CD4-positive, alpha-beta T cell treated with Interferon alpha-2 for 1 hour (primary cell): ENCODE measurements at places on chromosomes 16 and 17.

GRCh38 chr16:5321930-5322329 lies 224.3 kb upstream of the EEF2KMT start:
- DNase-seq: no peak

DNA sequence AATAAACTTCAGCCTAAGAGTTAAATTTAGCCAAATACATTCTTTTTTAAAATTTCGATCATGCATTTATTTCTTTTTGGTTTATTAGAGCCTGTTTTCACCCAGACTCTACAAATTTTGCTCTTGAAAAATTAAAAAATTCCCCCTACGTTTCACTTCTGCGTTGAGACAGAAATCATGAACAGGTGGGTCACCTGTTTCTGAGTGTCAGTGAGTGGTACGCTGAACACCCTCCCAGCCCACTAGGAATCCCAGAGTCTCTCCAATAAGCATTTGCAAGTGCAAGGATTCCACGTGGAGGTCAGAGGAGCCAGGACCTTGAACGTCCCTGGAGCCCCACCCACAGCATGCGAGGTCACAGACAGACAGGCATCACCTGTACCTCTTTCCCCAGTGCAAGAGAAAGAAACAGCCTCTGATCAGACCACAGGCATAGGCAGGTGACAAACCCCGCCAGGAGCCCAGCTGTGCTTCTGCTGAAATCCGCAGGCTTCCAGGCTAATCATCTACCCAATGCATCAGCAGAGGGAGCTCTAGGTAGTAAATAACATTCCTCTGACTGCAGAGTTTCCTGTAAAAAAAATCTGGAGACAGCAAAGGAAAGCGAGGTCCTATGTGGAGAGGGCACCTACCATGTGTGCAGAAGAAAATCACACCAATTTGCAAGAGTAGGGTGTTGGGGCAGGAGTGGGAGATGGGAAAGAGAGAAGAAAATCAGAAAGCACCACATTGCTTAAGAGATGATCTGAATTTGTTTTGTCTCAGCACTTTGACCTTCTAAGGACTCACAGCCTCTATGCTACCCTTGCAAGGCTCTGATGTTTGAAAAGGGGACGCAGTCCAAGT lies 5.9 kb upstream of the XYLT1 start:
- no peak for DNase-seq

GRCh38 chr17:65183736-65184135 lies 46.6 kb downstream of the RGS9 start:
- DNase-seq: no peak

- DNase-seq: no peak
These were observed 50.3 kb downstream of the GNAO1 start for GRCh38 chr16:56241596-56241995.
